SK-N-SH (cell line): ENCODE measurements at places on chromosomes 16 and 17. TPM values are rescaled to one million over a fixed set of nuclear protein-coding genes. Genes with fewer than 3 reads are reported as not detected.

The CD79B gene
- polyA plus RNA-seq, result 0.06 and 0.10 TPM in 2 replicates

The TRIM65 gene
- 13.1 and 18.1 TPM in 2 replicates for polyA plus RNA-seq

The RPL23 gene
- polyA plus RNA-seq, result 2,658 and 2,763 TPM in 2 replicates

The PMFBP1 gene
- polyA plus RNA-seq, result 0.16 and 0.21 TPM in 2 replicates
